Hindlimb muscle (tissue), 1 donor: ENCODE measurements at places on chromosomes 5 and 9. TPM values are rescaled to one million over a fixed set of nuclear protein-coding genes. Genes with fewer than 3 reads are reported as not detected.

The DPYSL3 gene
- 81.7 TPM for polyA plus RNA-seq

The PLAC8L1 gene
- polyA plus RNA-seq, result 1.3 TPM

The SMIM33 gene
- polyA plus RNA-seq, result not detected

The PRRC2B gene
- polyA plus RNA-seq, result 174 TPM

The PCDHB11 gene
- 4.4 TPM for polyA plus RNA-seq

The PCDHA11 gene
- polyA plus RNA-seq, result 0.30 TPM

The LMNB1 gene
- 39.1 TPM for polyA plus RNA-seq

The IL5 gene
- polyA plus RNA-seq, result not detected

The INSL4 gene
- polyA plus RNA-seq, result not detected

The STPG3 gene
- not detected for polyA plus RNA-seq

The TEK gene
- polyA plus RNA-seq, result 15.0 TPM

The SLC27A6 gene
- polyA plus RNA-seq, result 0.34 TPM

The SLC36A2 gene
- polyA plus RNA-seq, result 0.49 TPM

The VLDLR gene
- polyA plus RNA-seq, result 23.2 TPM

The RANBP3L gene
- 0.53 TPM for polyA plus RNA-seq

The C5orf63 gene
- 6.0 TPM for polyA plus RNA-seq

The CRB2 gene
- 0.12 TPM for polyA plus RNA-seq

The CCDC187 gene
- 0.04 TPM for polyA plus RNA-seq

The FCHO2 gene
- polyA plus RNA-seq, result 18.1 TPM

The NRG2 gene
- polyA plus RNA-seq, result 1.7 TPM

The BARHL1 gene
- not detected for polyA plus RNA-seq

The PCDHB3 gene
- 2.6 TPM for polyA plus RNA-seq

The URM1 gene
- polyA plus RNA-seq, result 70.0 TPM

The KLHL3 gene
- polyA plus RNA-seq, result 4.0 TPM

The ABHD17B gene
- 35.5 TPM for polyA plus RNA-seq

The LHX6 gene
- polyA plus RNA-seq, result 7.7 TPM

The ZDHHC11B gene
- polyA plus RNA-seq, result 7.3 TPM

The PIP5K1B gene
- 1.7 TPM for polyA plus RNA-seq

The TAF11L5 gene
- not detected for polyA plus RNA-seq

The ACTL7A gene
- not detected for polyA plus RNA-seq

The RAB3C gene
- 0.43 TPM for polyA plus RNA-seq

The AK8 gene
- 0.48 TPM for polyA plus RNA-seq

The KIF12 gene
- 0.52 TPM for polyA plus RNA-seq
